ENCODE measurements at places on chromosomes 6 and 20.

- no peak for DNase-seq
These were observed 991.9 kb downstream of the EPHA7 start for GRCh38 chr6:92427453-92427852.

DNA sequence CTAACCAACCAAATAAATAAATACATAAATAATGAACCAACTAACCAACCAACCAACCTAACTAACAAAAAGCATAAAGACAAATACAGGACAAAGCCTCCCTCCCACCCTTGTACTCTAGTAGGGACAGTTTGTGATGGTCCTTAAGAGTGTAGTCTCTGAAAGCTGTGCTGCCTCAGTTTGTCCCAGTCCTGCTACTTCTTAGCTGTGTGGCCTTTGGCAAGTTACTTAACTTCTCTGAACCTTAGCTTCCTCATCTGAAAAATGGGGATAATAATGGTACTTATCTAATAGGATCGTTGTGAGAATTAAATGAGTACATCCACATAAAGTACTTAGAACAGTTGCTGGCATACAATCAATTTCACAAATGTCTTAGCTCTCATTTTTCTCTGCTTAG is 232.6 kb upstream of the SUPT3H start:
- no peak for DNase-seq

GRCh38 chr6:14671261-14671681 is 553.7 kb downstream of the CD83 start:
- DNase-seq, result no peak

GRCh38 chr6:12844284-12845223 is 128.0 kb downstream of the PHACTR1 start:
- no peak for DNase-seq

DNA sequence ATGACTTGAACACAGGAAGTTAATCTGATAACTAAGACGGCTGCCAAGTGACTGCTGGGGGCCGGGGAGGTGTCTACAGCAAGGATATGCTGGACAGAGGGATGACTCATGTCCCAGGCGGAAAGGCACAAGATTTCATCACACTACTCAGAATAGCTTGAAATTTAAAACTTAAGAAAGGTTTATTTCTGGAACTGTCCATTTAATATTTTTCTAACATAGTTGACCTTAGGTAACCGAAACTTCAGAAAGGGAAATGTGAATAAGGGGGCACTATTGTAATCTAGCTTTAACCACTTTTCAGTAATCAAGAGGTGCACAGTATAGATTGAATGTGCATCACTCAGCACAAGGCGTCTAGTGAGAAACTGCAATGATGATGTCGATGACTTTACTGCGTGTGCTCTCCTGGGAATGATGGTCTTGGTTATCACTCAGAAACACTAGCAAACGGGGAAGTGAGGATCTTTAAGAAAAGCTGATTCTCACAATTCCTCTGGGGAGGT is 171.5 kb downstream of the QKI start:
- no peak for DNase-seq

DNA sequence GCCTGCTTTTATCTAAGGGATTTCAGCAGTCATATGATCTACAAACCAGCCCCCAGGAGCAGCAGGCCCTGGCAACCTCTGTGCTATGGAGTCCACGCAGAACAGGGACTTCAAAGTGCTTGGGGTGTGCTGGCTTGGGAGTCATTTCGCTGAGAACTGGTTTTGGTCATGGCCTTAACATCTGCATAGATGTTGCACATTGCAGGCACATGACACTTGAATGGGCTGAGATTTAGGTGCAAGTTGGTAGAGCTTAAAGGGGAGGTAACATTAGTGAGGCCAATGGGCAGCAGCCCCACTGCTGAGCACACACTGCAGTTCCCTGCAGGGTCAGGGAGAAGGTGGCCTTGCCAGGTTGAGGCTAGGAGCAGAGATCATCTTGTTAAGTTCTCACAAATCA is 43.6 kb downstream of the RREB1 start:
- DNase-seq, result no peak

GRCh38 chr6:116314878-116315277 is 35.1 kb upstream of the TSPYL1 start:
- DNase-seq, result peak; percentile 12

GRCh38 chr6:162856885-162857284 is 129.1 kb downstream of the PACRG start:
- DNase-seq, result no peak

DNA sequence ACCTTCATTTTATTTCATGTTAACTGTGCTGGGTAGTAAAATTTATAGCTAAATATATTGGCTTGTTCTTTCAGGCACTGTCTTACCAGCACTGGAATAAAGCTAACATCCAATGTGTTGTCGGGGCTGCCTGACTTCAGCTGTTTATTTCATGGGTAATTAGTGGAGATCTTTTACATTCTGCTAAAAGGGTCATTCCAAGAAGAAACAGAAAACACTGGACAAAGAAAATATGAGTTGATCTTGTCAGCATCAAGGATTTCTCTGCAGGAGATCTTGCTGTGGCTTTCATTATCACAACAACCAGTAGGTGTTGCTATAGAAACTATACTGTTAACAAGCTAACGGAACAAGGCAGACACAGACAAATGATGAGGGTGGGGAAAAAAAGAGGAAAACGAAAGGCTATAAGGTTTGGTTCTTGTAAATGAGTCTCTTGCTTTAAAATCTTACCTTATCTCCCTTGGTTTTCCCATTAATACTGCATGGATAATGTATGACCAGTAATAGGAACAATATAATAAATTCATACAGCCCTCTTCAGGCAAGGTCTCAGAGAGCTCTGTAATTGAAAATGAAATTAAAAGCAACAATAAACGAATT is 206.8 kb downstream of the SIM1 start:
- DNase-seq, result no peak

DNA sequence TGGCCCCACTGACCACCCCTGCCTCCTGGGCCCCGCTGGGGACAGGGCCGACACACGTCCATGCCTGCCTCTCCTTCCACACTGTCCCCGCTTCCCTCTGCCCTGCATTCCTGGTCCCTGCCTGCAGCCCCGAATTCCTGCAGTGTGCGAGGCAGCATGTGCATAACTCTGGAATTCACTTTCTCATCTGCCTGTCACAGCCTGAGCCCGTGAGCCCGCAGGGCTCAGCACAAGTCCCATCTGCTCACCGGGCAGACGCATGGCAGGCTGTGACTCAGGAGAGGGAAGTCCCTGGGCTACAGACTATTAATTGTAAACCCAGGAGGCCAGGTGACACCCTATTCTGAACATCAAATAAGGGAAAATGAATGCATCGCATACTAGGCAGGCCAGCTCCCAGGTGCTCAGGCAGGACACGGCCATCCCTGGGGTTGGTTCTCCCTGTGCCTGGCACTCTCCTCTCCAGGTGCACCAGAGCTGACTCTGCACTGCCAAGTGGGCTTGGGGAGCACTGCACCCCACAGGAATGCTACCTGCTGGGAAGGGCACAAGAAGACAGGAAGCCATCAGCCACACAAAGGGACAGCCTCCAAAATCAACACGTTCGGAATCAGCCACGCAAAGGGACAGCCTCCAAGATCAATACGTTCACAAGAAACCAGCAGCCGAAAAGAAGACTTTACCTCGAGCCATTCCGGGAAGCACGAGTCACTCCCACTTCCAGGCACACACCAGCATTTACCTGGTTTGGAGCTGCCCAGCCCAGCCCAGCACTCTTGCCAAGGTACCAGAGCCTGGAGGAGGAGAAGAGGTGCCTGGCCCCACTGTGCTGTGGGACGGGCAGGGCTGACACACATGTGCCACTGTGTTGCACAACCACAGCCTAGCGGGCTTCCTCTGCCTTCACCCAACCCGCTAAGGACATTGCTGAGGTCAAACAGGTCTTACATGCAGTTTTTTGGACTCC is 65.9 kb downstream of the DLL1 start:
- no peak for DNase-seq

GRCh38 chr6:75492386-75493153 is 1.0 kb downstream of the FILIP1 start:
- no peak for DNase-seq

- no peak for DNase-seq
These were observed 124.3 kb upstream of the CNR1 start for GRCh38 chr6:88290411-88290810.

DNA sequence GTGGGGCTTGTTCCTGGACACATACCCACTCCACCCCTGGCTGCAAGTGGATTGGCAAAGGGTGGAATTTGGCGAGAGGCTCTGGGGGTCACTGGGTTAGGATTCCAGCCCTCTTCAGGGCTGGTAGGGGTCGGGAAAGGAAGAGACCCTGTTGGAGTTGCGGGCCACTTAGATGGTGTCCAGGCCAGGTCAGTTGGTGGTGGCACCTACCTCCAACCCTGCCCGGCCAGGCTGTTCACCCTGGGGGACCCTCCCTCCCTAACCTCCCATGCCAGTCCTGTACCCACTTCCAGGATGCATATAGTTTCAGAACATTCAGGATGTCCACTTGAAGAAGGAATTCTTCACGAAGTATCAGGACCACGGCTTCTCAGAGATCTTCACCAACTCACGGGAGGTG is 21.0 kb downstream of the CAPN11 start:
- no peak for DNase-seq

- no peak for DNase-seq
These were observed 374.3 kb upstream of the GJE1 start for GRCh38 chr6:141758430-141758829.

Measured in KG1 (cell line).